NCI-H1417 (cell line): ENCODE measurements at places on chromosomes 1 and 21.
A peak's percentile ranks its signal among the peaks of the same experiment; 100 is the strongest.

DNA sequence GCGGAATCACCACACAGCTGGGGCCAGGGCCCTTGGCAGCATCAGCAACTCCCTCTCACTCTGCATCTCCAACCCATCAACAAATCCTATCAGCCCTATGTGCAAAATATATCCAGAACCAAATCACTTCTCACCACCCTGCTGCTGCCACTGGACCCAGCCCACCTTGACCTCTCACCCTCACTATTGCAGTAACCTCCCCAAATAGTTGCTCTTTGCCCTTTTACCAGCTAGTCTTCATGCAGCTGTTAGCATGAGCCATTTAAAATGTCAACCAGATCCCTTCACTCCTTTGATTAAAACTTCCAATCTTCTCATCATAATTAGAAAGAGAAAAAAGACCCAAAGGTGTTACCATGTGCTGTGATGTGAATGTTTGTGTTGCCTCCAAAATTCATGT lies 155.7 kb upstream of the IRF2BP2 start:
- no peak for DNase-seq

GRCh38 chr1:66439031-66439740 lies 94.8 kb upstream of the SGIP1 start:
- DNase-seq, result no peak

GRCh38 chr1:152145769-152146168 lies 13.3 kb downstream of the RPTN start:
- DNase-seq, result no peak

- no peak for DNase-seq
Measured at GRCh38 chr1:60234776-60235175, 161.2 kb upstream of the C1orf87 start.

GRCh38 chr1:159900086-159900680 lies at the start of gene CFAP45:
Gene CFAP45 (minus strand): TSS chr1:159900165. CDS start chr1:159900098, 67 bp downstream.
- peak; percentile 95 for DNase-seq

GRCh38 chr1:228490120-228491078 lies 3.2 kb downstream of the RNF187 start:
- peak; percentile 59 for DNase-seq

DNA sequence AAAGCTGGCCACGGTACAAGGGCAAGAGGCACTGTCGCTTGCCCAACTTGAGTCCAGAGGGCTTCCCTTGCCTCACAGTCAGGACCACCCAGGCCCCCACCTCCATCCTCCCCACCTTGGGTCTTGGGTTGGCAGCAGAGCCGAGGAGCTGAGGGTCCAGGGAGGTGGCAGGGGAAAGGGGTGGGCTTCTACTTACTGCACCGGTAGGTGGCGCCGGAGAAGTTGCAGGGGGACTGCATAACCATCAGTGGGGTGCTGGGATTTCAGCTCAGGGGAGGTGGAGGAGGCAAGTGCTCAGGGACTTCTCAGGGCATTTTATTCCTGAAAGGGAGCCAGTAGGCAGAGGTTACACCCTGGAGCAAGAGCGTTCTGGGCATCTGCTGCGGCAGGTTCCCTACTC lies 44.0 kb downstream of the TRIM62 start:
- no peak for DNase-seq

DNA sequence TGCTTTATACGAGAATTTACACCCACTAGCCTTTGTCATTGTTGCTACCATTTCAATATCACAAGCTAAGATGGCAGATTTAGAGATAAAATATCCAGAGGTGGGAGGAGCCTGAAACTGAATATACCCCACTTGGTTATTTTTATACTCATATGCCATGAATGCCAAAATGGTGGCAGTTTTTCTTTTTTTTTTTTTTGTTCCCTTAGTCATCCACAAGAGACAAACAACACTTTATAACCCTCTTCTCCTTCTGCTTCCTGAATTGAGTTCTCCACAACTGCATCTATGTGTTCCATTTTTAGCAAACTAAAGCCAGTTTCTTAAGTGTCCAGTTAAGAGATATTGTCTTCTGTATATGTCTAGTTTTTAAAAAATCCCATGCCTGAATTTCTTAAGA lies 558.4 kb downstream of the LMO4 start:
- no peak for DNase-seq

DNA sequence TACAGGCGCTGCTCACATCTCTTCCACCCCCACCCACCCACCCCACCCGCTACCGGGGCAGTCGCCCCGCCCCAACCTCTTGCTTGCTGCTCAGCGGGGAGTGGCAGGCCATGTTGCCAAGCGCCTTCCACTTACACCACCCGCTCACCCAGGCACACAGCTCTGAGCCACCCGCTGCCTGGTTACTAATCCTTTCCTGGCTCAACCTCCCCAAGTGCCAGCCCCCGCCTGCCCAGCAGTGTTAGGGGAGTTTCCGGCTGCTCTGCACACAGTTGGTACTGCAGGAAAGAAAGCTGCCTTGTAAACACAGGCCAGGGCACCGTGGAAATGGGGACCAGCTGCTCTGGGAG lies 56.2 kb downstream of the LACTBL1 start:
- DNase-seq, result peak; percentile 71

DNA sequence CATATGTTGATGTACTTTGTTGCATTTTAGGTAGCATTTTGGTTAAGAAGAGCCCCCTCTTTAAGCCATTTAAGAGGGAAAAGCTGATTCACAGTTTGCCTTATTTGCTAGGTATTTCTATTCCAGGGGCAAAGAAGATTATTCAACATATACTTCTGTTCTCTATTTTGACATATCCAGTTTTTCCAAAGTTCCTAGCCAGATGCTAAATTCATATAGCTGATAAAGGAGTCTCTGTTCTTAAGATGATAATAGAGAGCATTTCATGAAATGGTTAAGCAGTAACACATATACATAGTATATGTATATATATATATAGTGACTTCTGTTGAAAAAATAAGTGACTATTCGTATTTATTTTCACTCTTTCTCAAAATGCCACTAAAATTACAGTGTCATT lies 15.5 kb upstream of the CD55 start:
- DNase-seq, result no peak

GRCh38 chr1:159908031-159908940 lies 8.3 kb upstream of the CFAP45 start:
- no peak for DNase-seq

DNA sequence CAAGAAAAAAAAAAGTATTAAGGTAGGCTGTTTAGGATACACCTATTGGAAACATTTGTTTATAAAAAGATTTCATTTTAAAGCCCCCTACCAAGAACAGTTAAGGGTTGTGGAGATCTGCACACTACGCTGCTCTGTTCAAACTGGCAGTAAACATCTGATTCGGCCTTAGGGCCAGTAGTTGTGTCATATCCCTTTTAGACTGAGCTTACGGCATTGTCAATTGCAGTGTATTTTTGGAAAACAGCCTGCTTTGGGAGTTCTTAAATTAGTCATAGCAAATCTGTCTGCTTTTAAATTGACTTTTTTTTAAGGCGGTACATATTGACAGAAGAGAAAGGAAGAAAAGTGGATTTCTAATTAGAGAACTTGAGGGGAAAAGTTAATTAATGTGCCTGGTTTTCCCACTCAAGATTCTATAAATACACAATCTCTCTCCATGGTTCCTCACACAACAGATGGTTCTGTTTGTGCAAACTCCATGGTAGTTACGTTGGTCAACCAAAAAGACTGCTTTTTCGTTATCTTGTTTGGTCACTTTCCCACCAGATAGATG lies 1.7 kb upstream of the ELK4 start:
- no peak for DNase-seq

- DNase-seq, result no peak
Measured at GRCh38 chr21:45151445-45152160, 77.2 kb downstream of the ADARB1 start.

GRCh38 chr1:216184126-216184680 lies 239.0 kb downstream of the USH2A start:
- DNase-seq, result no peak

DNA sequence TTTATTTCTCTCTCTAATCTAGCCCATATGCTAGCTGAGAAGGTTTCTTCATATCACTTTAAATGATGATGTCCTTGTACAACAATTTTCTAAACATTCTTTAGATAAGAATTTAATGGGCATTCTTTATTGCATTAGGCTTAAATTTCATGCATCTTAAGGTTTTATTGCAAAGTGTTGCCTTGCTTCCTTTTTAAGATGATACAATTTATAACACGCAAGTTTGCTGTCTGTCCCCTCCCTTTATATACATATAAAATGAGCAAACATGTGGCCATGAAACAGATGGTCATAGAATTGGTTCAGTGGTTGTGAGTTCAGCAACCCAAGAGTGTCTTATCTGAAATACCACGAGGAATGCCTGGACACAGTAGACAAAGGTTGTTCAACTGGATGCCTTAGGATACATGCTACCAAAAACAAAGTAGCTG lies 12.1 kb downstream of the NBPF3 start:
- DNase-seq, result no peak

GRCh38 chr1:152251391-152251790 lies 27.4 kb upstream of the HRNR start:
- no peak for DNase-seq

DNA sequence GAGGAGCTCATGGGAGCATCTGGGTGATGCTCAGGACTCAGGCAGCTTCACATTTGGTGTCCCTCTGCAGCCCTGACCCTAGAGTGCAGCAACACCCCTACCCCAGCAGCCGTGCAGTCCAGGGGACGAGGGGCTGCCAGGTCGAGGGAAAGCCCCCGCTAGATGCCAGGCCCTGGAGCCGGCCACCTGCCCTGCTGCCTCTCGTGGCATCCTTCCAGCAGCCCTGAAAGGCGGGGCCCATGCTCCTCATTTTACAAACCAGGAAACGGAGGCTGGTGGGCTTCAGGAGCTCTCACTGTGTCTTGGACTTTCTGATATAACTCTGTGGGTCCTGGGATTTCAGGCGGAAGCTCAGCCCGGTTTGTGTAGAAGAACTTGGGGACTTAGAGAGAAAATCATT lies 120.5 kb upstream of the WNT4 start:
- no peak for DNase-seq

DNA sequence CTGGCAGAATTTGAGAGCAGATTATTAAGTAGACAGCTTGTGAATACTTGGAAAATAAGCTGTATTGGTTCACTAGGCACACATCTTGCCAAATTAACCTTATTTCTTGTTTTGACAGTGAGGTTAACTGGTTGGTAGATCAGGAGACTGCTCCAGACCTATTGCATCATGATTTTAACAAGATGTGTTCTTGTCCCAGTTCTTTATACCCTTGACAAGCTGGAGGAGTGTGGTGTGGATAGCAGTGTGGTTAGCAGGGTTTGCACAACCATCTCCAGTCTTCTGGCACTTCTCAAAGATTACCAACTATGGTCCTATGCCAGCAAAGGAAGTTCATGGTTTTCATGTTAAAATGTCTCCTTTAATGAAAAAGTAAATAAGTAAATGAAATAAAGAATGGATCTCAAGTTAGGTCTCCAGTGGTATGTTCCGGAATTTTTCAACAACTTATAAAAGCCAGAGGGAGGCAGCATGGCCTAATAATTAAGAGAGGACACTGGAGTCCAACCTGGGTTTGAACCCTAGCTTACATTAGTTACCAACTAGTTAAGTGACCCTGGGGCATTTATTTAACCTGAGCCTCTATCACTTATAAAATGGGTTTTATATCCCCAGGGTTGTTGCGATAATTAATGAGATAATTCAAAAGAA lies 34.1 kb downstream of the DDX20 start:
- DNase-seq, result peak; percentile 37

- peak; percentile 43 for DNase-seq
Measured at GRCh38 chr1:242128951-242129502, 130.1 kb upstream of the MAP1LC3C start.
